ENCODE measurements at places on chromosomes 1 and 21.
A peak's percentile ranks its signal among the peaks of the same experiment; 100 is the strongest.

GRCh38 chr1:205711105-205712048 is 31.1 kb upstream of the SLC45A3 start:
- peak; percentile 60 for DNase-seq

DNA sequence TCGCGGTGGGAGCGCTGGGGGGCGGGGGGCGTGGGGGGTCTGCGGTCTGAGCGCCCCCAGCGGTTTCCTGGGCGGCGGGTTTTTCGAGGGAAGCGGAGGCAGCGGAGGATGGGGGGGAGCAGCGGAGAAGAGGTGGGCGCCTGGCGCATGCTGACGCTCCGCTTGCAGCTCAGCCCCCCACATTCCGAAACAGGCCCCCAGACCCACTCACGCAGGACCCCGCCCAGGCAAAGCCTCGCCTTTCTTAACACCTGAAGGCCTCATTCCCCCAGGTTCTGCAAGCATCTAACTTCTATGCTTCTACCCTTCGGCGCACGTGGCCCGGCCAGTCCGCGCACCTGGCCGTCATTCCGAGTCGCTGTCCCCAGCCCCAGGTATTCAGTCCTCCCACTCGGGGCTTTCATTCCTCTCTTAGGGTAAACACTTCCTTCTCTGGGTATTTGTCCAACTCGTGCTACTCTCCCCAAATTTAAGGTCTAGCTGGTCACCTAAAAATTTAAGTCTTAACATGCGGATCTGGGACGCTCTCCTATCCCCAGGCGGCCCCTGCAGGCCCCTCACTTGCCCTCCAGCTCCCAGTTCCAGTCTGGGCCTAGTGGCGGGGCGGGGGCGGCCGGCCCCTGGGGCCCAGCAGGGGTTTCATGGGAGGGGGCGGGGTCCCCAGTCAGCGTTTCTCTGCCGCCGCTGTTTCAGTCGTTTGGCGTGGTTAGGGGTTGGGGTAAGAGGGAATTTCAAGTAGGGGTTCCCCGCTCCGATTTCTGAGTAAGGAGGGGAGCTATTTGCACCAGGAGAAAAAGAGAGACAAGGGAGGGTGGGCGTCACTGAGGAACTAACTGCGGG is 2.8 kb upstream of the ZBTB7B start:
- peak; percentile 79 for DNase-seq

DNA sequence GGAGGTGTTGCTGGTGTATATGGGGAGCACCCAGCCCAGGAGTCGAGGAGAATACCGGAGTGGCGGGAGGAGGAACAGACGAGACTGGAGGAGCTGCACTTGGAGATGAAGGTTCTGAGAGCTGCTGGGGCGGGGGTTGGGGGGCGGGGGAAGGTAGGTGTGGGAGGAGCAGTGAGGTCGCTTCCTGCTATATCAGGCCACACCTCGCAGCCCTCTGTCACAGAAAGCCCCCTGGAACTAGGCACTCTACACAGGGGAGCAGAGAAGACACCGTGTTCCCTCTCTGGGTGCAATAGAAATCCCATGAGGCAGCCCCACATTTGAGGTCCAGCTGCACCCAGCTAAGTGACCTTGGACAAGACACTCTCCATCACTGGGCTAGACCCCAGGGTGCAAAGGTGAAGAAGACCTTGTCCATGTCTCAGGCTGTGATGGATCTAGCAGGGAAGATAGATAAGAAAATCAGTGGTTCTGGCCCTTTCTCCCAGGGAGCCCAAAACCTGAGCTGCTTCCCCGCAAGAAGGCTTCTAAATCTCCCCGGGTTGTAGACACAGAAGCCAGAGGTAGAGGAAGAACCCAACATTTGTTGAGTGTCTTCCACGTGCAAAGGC is 155.8 kb upstream of the EDN2 start:
- no peak for DNase-seq

- no peak for DNase-seq
Measured at GRCh38 chr1:41387667-41388091, 26.4 kb downstream of the FOXO6 start.

- no peak for DNase-seq
Measured at GRCh38 chr1:33560680-33561079, 88.2 kb downstream of the ZSCAN20 start.

- no peak for DNase-seq
Measured at GRCh38 chr1:67256291-67257172, 51.1 kb upstream of the IL12RB2 start.

- no peak for DNase-seq
Measured at GRCh38 chr1:152886758-152887409, 8.8 kb downstream of the SMCP start.

GRCh38 chr1:47622776-47623556 is 185.1 kb downstream of the FOXD2 start:
- no peak for DNase-seq

- DNase-seq: no peak
Measured at GRCh38 chr1:8465013-8465412, 147.1 kb downstream of the SLC45A1 start.

DNA sequence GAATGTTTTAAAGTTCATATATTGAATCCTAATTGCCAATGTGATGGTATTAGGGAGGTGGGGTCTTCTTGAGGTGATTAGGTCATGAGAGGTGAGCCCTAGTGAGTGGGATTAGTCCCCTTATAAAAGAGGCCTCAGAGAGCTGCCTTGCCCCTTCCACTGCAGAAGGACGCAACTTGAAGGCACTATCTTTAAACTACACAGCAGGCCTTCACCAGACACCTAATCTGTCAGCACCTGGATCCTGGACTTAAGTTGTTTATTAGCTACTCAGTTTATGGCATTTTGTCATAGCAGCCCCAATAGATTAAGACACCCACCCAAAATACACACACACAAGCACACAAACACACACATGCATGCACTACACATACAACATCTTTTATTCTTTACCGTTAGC is 61.4 kb downstream of the DAB1 start:
- DNase-seq: no peak

DNA sequence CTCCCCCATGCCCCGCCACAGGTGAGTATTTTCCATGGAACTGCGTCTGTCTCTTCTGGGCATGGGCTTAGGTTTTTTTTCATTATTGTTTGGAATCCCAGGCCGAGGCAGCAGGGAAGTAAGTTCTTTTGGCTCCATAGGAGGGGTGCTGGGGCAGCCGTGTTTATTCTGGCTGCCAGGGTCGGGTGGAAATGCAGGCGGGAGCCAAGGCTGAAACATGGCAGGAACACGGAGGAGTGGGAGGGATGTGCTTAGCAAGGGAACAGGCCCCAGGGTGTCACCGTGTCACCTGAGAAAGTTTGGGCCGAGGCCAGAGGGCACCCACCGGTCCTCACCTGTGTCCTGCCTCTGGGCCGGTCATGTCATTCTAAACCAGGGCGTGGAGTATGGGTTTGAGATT is 4.5 kb upstream of the DHRS3 start:
- no peak for DNase-seq

- no peak for DNase-seq
Measured at GRCh38 chr1:8166406-8166805, 140.3 kb upstream of the ERRFI1 start.

DNA sequence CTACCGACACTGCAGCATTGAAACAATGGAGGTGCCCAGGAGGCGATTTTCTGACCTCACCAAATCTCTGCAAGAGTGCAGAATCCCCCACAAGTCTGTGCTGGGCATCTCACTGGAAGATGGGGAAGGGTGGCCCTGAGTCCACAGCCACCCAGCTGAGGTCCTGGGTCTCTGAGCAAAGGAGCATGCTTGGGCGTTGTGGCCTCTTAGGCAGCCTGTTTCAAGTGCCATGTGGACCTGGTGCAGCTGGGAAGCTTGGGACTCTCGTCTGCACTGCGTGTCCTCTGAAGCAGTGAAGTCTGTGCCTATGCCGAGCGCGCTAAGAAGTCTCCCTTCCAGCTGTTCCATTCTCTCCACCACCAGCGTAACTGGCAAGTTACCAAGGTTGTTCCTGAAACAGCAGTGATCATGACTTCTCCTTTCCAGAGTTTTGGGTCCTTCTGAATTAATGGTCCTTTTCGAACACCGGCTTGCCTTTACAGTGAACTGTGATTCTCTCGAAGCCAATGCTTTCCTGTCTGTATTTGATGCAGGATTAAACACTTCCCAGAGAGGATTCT is 5.0 kb upstream of the PLA2G2C start:
- no peak for DNase-seq

GRCh38 chr21:41333752-41334151 is 17.2 kb downstream of the FAM3B start:
- DNase-seq: no peak

- DNase-seq: no peak
Measured at GRCh38 chr1:71542155-71542554, 461.3 kb upstream of the ZRANB2 start.

GRCh38 chr1:41349361-41350054 is 11.7 kb upstream of the FOXO6 start:
- no peak for DNase-seq

- no peak for DNase-seq
Measured at GRCh38 chr1:150409504-150410362, 45.8 kb downstream of the RPRD2 start.

DNA sequence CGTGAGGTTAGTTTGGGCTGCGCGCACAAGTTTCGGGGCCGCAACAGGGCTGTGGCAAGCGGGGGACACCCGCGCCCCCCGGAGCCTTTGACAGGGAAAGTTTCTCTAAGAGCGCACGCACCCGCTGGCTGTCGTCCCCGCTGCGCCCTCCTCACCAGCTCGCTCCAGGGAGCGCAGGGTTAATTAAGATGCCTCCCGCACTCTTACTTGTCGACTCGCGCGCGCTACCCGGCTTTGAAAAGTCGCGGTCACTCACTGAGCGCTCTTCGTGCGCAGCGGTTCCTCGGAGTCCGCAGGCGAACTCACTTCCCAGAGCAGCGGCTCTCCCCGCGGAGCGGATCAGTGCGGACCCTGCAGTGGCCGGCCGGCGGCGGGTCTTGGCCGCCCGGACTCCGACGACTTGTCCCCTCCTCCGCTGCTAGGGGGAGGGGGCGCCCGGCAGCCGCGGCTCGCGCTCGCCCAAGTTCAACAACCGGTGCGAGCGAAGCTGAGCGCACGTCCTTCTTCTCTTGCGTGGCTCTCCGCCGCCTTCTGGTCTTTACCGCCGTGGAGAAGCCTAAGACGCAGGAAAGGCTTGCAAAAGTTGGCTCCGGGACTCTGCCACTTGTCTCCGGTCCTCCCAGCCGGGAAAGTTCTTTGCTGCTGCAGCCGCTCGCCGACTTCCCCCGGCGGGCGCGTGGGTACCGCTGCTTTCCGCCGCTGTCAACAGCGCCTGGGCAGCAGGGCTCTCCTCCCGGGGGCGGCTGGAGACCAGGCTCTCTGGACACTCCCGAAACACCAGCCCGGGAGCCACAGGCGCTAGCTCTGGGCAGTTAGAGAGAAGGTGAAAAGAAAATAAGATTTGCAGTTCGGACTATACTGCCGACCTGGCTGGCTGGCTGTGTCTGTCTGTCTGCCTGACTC is 506 bp downstream of the JUN start:
- no peak for DNase-seq
